ENCODE measurements at places on chromosomes 6 and 20.

DNA sequence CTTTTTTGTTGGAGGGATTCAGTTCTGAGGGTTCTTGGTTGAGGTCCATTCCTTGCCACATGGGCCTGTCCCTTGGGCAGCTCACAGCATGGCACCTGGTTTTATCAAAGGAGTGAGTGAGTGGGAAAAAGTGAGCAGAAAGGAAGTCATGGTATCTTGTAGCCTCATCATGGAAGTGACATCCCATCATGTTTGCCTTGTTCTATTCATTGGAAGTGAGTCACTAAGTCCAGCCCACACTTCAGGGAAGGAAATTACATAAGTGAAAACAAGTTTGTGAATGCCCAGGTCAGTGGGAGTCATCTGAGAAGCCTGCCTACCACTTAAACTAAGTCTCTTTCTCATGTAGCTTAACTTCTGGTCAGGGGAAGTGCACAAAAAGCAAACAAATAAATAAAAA is 32.8 kb upstream of the ZNFX1 start:
- no peak for DNase-seq

DNA sequence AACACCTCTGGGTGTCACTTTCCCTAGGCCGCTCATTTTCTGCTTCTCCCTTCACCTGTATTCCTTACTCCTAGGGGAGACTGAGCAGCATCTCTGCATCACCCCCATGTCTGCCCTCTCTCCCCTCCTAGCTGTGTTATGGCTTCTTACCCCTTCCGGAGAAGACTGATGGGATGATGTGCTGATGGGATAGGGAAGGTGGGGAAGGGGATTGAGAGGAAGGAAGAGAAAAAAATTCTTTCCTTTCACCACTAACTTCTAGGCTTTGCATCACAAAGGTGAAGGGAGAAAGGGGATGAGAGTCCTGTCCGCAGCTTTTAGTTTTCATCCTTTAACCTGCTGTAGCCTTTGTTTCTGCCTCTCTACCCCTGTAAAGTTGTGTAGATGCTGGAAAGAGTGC is 26.7 kb downstream of the AKAP7 start:
- no peak for DNase-seq

DNA sequence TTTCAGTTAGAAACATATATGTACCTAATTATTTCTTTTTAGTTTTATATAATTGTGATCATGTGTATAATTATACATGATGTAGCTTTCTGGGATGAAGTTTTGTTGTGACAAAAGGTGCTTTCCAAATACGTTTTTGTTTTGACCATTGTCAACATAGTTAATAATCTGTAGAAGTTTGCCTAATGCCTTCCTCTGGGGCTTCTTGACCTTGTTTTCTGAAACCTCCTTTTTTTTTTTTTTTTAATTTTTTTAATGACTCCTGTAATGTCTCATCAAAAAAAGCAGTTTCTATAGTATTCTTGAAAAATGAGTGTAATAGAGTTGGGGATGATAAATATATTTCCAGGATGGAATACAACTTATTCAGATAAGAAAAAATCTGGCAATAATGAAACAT is 434.7 kb upstream of the SOX4 start:
- no peak for DNase-seq

DNA sequence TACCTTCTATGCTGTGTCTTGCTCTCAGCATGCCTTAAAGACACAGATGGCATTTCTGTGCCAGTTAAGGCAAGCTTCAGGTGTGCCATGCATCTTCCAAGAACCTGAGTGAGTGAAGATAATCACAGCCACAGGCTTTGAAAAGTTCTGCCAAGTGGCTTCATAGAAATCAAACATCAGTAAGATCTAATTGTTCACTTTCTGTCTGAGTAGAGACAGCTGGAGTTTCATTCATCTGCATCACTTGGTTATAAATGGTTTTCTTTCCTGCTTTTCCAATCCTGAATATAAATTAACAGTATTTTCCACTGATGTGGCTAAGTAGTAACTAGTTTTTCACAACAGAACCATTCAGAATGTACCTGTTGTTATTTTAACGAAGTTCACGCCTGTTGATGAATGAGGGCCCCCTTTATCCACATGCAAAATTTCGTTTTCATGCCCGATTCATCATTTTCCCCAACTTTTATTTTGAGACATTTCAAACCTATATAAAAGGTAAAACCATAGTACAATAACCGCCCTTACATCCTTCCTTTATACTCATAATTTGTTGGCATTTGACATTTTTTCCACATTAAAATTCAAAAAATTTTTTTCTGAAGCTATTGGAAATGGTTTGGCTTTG is 38.6 kb upstream of the KCNG1 start:
- no peak for DNase-seq

DNA sequence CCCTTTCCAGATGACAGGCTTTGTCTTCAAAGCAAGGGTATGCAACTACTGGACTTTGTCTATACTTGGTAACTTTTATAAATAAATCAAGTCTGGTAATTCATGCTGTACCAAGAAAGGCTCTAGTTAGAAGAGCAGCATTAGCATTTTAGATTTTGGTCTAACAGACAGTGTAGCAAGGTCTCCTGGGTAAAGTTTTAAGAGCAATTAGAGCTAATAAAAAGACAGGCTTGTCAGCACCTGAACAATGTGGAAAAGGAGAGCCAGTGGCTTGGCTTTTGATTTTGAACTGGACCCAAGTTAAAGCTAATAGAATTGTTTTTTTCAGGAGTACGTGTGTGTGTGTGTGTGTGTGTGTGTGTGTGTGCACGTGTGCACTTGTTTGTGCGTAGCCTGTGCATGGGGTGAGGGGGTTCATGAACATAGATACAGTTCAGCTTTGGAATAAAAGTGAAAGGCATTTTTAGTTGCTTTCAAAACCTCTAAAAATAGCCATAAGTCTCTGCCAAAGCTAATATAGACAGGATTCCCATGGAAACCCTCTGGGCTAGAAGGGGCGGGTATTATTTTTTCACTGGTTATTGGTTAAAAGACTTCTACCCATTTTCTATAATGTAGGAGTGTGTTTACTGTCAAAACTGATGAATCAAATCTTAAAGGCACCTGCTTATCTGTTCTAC is 138.4 kb downstream of the KCNQ5 start:
- peak; percentile 4 for DNase-seq

- DNase-seq, result no peak
These were observed 61.7 kb downstream of the METTL24 start for GRCh38 chr6:110296241-110297025.

GRCh38 chr6:7730001-7730783 is 4.3 kb downstream of the BMP6 start:
- no peak for DNase-seq

DNA sequence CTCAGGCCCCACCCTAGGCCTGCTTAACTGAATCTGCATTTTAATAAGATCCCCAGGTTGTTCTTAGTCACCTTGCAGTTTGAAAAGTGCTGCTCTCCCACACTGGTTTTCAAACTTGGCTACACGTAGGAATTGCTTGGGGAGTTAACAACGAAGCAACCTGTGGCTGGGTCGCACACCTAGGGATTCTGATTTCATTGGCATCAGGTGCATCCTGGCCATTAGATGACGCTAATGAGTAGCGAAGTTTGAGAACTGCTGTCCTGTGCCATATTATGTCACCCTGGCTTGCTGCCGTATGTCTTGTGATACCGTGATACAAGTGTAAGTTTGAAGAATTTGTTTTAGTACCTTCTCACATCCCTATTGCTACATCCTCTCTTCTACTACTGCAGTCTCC is 28.2 kb upstream of the FUCA2 start:
- DNase-seq, result no peak

DNA sequence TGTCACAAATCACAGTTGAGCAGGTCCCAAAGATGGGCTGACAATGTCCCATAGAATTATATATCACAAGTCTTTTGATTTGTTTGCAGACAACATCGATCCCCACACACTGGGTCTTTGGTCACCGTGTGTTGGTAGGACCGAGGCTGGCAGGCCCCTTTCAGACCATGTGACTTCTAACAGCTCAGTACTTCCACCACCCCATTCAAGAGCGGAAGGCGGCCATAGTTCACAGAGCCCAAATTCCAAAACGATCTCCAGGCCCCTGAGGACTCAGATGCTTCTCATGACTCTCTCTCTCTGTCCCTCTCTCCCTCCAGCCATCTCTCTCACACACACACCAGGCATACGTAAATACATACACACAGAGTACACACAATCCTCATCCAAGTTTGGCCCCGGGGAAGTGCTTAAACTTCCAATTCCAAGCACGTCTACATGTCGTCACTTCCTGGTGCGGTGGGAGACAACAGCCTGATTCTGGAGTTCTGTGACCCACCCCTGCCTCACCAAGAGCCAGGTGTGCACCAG is 155.9 kb upstream of the INSM1 start:
- no peak for DNase-seq

GRCh38 chr6:46490425-46491200 is 636 bp downstream of the RCAN2 start:
- no peak for DNase-seq

GRCh38 chr20:50172347-50173013 is 18.1 kb upstream of the CEBPB start:
- no peak for DNase-seq

GRCh38 chr6:136528477-136528876 is 21.7 kb downstream of the MAP7 start:
- DNase-seq, result no peak

DNA sequence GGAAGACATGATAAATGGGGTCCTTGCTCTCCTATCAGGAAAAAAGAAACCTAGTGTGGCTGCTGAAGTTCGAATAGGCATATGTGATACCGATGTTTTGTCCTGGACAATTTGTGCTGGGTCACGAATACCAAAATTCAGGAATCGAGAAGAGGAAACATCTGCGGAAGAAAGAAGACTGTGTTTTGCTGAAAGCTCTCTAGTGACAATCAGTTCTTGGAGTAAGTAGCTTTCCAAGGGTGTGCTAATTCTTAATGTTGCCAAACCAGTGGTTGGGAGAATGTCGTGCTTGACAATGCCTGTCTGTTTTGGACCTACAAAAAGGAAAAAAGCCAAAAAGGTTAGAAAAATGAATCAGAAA is 956.1 kb downstream of the PHF3 start:
- no peak for DNase-seq

GRCh38 chr20:56391037-56391436 is 978 bp downstream of the AURKA start:
- no peak for DNase-seq

DNA sequence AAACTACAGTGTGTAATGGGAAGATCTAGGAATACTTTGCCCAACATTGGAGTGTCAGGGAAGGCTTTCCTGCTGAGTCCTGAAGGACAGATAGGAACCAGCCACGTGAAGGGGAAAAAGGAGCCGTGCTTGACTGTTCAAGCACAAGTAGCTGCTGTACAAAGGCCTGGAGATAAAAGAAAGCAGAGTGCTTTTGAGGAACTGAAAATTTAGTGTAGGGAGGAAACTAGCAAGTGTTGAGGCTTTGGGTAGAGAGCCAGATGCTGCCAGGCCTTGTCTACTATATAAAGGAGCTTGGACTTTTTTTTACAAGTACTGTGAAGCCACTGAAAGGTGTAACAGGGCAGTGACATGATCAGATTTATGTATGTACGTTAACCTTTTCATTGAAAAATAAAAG is 39.0 kb downstream of the DSE start:
- no peak for DNase-seq

DNA sequence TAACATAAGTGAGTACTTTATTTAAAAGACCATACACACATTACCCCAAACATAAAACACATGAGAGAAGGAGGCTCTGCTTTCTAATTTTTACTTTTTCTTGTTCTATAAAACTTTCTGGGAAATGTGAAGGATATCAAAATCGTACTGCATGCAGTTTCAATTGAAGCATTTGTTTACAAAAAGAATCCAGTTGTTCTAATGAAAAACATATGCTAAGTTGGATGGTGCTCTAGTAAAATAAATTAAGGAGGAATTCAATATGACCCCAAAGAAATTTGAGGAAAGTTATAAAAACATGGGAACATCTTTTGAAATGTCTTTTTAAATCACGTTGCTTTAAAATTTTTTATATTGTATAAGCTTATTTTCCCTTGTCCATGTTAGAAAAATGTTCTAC is 37.6 kb downstream of the OR2B6 start:
- DNase-seq, result no peak

GRCh38 chr6:139519571-139520031 is 145.2 kb upstream of the CITED2 start:
- no peak for DNase-seq

DNA sequence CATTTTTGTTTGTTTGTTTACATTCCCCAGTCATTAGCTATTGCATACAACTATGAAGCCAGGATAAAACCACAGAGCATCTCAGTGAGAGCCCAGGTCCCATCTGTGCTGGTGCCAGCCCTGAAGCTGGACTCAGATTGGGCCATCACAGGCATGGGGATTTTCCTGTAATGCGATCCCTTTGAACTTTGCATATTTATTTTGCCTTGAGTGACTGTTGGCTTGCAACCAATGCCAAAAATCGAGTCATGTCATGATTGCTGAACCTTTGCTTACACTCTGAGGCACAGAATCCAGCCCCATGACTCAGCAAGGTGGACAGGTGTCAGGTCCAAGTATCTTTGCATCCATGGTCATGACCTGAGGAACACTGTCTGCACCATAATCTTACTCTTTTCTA is 46.2 kb upstream of the GGTLC1 start:
- no peak for DNase-seq

DNA sequence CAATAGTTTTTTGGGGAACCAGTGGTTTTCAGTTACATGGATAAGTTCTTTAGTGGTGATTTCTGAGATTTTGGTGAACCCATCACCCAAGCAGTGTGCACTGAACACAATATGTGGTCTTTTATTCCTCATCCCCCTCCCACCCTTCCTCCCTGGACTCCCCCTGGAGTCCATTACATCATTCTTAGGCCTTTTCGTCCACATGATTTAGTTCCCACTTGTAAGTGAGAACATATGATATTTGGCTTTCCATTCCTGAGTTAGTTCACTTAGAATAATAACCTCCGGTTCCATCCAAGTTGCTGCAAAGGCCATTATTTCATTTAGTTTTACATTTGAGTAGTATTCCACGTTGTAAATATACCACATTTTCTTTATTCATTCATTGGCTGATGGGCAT is 28.3 kb downstream of the RPP40 start:
- no peak for DNase-seq

DNA sequence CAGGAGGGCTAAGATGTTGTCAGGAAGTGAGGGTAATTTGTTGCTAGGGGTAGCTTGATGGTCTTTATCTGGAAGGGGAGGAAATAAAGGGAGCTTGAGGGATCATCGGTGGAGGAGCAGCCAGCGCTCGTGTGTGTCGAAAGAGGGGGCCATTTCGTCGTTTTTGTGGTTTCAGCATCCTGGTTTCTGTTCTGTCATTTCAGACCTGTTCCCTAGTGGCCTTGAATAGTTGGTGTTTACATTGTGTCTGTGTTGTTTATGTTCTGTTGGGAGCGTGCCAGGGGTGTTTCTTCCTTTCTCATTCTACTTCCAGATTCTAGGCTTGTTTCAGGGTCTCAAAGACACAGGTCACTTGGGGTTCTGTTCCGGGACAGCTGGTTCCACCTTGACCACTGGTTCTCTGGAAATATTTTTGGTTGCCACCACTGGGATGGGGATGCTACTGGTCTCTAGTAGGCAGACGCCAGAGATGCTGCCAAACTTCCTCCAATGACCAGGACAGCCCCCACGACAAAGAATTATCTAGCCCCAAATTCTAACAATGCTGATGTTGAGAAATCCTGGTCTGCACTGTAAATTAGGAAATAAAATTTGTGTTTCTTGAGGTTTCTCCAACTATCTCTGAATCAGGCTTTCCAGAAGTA is 113.9 kb upstream of the NAA20 start:
- no peak for DNase-seq

Data from NCI-H1694 (cell line).